ENCODE measurements at places on chromosomes 5 and 9.

GRCh38 chr5:62268234-62268633, 37.8 kb upstream of the KIF2A start:
- DNase-seq: no peak

- DNase-seq: no peak
Observed at GRCh38 chr9:134337469-134337868, 11.2 kb downstream of the RXRA start.

GRCh38 chr5:97225222-97225621, 42.2 kb upstream of the RIOK2 start:
- DNase-seq: no peak

DNA sequence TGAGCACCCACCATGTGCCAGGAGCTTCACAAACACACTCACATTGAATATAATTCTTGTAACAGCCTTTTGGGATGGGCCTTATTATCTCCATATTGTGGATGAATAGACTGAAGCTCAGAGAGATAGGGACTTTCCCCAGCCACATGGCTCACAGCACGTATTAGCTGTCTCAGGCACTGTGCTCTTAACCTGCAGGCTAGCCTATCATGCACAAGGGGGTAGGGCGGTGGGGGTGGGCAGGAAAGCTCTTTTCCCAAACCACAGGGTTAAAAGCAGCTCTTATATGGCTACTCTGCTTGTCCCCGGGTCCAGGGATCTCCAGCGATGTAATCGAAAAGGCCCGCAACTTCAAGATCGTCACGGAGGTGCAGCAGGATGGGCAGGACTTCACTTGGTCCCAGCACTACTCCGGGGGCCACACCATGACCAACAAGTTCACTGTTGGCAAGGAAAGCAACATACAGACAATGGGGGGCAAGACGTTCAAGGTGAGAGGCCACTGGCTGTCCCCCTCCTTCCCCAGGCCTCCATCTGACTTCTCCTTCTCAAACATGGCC, 2.6 kb downstream of the FABP6 start:
- no peak for DNase-seq

- no peak for DNase-seq
Observed at GRCh38 chr9:85859765-85860164, 81.2 kb upstream of the NAA35 start.

Measured in stimulated activated CD4-positive, alpha-beta T cell treated with anti-CD3 and anti-CD28 coated beads, Interleukin-15, amount 100 ng/mL, for 1 hour (primary cell).